ENCODE measurements at places on chromosomes 2 and 18. TPM values are rescaled to one million over a fixed set of nuclear protein-coding genes. Genes with fewer than 3 reads are reported as not detected.
A peak's percentile ranks its signal among the peaks of the same experiment; 100 is the strongest.

Gene ARHGAP25
- total RNA-seq = 3.5 TPM

Gene UPP2
- total RNA-seq = not detected

Gene LYPD6
- total RNA-seq = 5.2 TPM

Gene SCYGR4
- not detected for total RNA-seq

Gene SP5
- not detected for total RNA-seq

Gene LIPG
- total RNA-seq = 0.86 TPM

DNA sequence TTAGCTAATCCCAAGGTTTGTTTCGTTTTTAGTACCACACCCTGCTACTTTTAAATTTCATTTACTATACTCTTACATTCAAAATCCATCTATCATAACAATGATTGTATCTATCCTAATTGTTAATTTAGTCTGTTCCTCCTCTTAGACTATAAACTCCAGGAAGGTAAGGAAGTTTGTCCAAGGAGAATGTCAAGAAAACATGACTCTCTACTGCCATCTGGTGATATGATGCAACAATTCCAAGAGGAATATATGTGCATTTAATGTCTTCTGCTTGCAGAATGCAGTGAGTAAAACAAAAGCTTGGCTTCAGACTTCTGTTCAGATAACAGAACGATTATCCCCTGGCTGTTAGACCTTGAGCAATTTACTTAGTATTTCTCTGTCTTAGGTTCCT is 1267.1 kb downstream of the LRP1B start:
- DNase-seq = peak; percentile 39

DNA sequence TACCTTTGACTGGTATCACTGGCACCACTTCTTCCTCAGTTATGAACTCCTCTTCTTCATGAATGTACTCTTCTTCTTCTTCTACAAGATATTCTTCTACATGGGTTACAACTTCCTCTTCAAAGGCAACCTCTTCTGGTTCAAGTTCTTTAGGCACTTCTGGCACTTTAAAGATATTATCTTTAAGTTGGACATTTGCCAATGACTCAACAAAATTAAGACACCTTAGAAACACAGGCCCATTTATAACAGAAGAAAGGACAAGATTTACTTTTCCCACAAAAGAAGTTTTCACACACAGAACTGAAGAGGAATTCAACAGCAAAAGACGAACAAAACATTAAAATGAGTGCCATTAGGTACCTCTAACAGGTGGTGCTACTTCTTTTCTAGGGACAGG is 127.3 kb downstream of the TTN start:
- no peak for DNase-seq

DNA sequence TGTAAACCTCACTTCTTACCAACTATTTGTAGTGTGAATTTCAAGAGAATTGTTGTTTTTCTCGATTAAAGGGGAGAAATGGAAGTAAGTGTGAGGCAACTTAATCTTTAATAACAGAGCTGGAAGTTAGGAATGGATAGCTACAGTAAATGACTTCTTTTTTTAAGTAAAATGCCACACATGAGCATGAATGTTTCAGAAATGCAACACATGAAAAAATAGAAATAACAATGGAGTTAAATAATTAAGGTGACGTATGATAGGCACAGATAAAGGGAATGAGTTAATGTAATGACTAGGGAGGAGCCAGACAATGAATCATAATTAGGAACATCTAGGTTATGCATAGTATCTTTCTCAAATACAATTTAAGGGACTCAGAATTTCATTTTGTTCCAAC is 3.4 kb downstream of the REL start:
- no peak for DNase-seq

DNA sequence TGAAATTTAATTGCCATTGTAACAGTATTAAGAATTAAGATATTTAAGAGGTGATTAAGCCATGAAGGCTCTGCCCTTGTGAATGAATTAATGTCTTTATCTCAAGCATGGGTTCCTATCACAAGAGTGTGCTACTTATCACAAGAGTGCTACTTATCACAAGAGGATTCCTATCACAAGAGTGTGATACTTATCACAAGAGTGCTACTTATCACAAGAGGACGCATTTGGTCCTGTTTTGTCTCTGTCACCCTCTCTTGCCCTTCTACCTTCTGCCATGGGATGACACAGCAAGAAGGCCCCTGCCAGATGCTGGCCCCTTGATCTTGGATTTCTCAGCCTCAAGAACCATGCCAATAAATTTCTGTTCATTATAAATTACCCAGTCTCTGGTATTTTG is 13.2 kb upstream of the COL5A2 start:
- no peak for DNase-seq

DNA sequence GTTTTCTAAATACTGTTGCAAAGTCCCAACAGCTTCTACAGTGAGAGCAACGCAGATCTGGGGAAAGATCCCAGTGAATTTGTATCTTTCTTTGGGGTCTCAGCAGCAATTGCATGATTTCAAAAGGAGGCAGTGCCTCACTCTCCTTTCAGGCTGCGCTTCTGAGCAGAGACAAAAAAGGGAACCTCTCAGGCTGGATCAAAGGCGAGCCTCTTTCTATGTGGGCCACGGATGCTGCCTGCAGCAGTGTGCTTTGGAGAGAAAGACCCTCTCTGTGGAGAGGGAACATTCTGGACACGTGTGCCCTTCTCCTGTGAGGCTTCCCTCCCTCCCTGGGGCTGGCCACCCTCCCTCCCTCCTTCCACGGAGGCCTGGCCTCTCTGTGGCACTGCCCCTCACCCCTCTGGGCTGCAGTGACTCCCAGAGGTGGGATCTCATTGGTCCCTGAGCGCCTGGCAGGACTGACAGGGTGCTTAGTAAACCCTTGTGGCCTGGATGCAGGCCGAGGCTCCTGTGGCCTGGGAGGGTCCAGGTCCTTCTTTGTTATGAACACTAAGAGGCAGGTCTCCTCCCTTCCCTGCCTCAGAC is 21.6 kb upstream of the PDIA6 start:
- no peak for DNase-seq

DNA sequence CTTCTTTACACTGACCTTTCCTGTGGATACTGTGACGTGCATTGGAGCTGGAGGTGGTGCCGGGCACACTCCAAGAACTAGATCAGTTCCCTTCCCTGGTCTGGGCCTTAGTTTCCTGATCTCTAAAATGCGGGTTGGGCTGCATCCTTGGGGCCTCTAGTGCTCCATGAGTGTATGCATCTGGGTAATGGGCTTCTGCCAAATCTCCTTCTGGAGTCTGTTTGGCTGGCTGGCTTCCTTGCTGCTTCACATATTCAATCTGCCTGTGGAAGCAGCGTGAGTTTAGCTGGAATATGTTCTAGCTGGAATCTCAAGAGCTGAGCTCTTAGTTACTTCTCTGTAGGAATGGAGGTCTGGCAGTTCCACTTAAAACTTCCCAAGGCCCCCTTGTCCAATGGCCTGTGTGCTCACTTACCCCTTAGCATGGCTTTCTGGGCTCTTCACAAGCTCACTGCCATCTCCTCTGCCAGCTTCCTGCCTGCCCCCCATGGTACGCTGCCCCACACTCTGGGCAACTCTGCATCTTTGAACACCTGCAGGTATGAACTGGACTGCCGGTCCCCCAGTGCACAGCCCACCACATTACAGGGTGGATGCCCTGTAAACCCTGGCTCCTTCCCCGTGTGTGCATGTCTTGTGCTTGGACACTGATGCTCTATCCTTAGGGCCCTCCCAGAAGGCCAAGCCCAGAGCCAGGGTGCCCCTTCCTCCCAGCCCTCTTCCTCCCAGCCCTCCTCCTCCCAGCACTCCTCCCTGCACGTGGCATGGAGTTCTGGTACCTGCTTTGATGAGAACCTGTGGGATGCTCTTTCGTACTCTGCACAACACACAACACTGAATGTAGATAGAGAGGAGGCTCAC is 103.6 kb upstream of the SMAD2 start:
- DNase-seq = no peak

DNA sequence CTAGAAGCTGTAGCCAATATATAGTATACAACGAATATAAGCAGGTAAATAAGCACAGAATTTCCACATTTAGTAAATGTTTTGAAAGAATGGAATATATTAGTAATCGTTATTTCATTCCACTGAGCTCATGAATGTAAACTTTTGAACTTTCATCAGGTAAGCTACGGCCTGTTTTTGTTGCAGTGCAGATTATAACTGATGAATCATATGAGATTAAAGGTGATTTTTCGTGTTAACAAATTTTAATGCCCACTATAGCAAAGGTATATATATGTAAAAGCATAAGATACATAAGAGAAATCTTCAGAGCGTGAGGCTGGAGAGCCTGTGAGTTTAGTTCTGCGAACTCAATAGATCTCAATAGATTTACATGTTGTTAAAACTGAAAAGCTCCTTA is 1.1 kb downstream of the SCYGR1 start:
- no peak for DNase-seq

DNA sequence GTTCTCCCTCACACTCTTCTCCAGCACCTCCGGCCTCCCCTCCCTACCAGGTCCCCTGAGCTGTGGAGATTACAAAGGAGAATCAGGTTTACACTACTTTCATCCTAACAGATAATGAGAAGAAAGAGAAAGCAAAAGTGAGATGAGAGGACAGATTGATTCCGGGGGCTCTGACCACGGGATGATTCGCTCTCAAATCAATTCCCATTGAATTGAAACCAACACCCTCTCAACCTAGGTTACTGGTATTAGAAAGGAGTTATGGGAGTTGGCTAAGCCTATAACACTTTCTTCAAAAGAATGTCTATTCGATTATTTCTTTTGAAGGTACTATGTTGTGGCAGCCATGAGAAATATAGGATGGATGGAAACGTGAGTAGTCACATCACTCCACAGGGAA is 386.2 kb upstream of the TNP1 start:
- no peak for DNase-seq

GRCh38 chr2:72131371-72131891 is 16.2 kb downstream of the CYP26B1 start:
- no peak for DNase-seq

DNA sequence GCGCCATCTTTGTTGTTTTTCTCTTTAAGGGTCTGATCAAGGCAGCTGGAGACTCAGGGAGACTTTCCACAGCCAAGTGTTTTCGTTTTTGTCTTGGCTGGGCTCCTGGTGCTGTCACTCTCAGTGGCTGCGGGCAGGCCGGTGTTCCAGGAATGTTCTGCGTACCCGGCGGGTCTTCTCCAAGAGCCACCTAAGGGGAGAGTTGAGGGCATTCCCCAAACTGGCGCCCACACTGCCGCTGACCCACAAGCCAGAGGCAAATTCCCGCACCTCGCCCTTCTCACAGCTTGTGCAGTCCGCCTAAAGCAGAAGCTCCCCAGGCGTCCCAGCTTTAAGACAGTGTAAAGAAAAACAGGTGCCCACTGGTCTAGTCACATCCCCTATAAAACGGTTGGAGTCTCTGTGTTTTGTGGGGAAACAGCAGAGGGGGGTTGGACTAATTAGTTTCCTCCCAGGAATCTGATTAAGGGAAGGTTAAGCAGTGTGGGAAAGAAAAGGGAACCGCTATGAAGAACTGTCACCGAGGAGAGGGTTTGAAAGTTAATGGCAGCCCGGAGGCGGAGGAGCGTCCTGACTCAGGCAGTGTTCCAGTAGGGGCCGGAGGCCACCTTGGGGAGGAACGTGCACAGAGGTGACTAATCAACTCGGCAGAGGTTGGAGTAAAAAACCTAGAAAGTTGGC is 224.5 kb downstream of the SLC4A3 start:
- peak; percentile 3 for DNase-seq

DNA sequence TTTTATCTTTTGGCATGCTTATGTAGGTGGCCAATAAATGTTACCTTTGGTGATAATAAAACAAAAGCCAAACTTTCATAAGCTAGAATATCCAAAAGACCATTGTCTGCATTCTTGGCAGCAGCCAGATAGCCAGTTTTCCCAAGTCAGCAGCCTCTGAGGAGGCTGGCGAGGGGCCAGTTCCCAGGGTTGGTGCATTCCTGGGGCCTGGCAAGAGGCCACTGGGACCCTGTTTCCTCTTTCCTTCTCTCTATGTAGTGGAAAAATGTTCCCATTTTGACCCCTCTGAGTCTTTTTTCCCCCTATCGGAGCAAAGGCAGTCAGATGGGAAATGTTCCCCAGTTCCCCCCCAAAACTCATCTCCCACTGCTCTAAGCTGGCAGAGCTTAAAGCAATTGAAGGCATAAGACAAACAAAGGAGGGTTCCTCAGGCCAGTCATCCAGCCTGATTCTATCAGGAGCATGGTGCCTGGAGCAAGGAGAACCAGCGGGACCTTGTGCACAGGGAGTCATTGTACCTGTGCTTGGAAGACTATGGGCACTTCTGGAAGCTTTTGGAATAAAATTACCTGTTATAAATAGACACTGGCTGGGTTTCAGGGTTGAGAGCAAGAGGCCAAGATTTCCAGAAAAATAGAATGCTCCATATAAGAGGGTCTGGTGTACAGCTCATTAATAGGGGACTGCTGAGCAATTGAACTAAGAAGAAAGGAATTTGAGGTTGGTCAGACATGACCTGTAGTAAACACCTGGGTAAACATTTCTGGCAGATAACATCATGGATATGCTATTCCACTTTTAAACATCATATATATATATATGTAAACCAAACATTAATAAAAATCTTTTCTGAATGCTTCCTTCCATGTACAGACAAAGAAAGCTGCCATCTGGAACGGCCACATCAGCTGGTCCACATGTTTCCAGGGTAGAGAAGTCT is 63.4 kb downstream of the NCKAP5 start:
- peak; percentile 9 for DNase-seq

- no peak for DNase-seq
Observed at GRCh38 chr2:26523750-26524149, 45.8 kb upstream of the OTOF start.

GRCh38 chr2:43084699-43085091 is 141.7 kb downstream of the ZFP36L2 start:
- peak; percentile 86 for DNase-seq

DNA sequence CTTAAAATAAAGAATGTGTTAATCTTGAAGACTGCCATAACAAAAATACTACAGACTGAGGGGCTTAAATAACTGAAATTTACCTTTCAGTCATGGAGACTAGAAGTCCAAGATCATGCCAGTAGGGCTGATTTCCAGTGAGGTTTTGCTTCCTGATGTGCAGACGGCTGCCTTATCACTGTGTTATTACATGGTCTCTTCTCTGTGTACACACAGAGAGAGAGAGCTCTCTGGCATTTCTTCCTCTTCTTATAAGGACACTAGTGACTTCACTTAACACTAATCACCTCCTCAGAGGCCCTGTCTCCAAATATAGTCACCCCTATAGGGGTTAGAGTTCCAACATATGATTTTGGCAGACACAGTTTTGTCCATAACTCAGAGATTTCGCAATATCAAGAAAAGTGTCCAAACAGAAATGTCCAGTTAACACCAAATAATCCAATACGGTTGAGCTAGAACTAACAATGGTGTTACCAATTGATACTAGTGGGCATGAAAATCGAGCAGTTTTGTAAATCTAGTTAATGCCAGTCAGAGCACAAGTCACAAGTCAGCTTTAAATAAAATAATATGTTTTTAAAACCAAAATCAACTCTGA is 399.8 kb downstream of the ADCYAP1 start:
- peak; percentile 18 for DNase-seq

DNA sequence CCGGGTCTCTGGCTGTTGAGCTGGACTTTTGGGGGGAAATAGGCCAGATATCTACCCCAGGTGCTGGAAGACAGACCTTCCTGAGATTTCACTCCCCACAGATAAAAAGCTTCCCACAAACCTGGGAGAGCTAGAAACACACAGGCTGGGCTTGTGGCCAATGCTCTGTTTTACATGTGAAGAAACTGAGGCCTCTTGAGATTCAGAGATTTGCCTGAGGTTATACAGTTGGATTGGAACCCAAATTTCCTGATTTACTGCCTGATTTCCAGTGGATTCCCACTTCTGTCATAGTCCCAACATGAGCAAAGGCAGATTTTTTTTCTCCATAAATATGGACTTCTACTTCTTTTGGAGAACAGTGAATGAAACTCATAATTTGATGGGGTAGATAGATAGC is 360.2 kb downstream of the SETBP1 start:
- no peak for DNase-seq

Data from fibroblast of villous mesenchyme (primary cell).